ENCODE measurements at places on chromosomes 13 and 19.

- DNase-seq = no peak
Observed at GRCh38 chr19:41994521-41994971, 516 bp upstream of the ATP1A3 start.

GRCh38 chr19:4968462-4969291, at the start of gene KDM4B:
TSS of gene KDM4B (plus strand) at chr19:4969113. CDS start at chr19:5032891, 63,778 bp downstream.
- DNase-seq = peak; percentile 100

DNA sequence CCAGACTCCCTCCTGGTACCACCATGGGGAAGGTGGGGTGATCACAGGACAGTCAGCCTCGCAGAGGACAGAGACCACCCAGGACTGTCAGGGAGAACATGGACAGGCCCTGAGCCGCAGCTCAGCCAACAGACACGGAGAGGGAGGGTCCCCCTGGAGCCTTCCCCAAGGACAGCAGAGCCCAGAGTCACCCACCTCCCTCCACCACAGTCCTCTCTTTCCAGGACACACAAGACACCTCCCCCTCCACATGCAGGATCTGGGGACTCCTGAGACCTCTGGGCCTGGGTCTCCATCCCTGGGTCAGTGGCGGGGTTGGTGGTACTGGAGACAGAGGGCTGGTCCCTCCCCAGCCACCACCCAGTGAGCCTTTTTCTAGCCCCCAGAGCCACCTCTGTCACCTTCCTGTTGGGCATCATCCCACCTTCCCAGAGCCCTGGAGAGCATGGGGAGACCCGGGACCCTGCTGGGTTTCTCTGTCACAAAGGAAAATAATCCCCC, 505 bp upstream of the CEACAM5 start:
- DNase-seq = no peak

- no peak for DNase-seq
Observed at GRCh38 chr13:23766283-23766682, 122.9 kb downstream of the MIPEP start.

DNA sequence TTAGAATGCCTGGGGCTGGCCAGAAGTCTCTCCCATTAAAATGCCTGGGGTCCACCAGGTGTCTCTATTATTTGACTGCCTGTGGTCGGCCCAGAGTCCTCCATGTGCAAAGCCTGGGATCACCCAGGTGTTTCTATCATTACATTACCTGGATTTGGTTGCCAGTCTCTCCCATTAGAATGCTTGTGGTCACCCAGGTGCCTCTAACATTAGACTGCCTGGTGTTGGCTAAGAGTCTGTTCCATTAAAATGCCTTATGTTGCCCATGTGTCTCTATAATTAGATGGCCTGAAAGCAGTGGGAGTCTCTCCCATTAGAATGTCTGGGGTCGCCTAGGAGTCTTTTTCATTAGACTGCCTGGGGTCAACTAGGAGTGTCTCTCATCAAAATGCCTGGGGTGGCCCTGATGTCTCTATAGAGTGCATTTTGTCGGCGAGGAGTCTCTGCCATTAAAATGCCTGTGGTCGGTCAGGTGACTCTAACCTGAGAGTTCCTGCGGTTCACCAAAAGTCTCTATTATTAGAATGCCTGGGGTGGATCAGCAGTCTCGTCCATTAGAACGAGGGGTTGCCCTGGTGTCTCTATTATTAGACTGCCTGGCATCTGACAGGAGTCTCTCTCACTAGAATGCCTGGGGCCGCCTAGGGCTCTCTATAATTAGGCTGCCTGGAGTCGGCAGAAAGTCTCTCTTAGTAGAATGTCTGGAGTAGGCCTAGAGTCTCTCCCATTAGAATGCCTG, 1540.5 kb downstream of the UQCRFS1 start:
- DNase-seq = no peak

DNA sequence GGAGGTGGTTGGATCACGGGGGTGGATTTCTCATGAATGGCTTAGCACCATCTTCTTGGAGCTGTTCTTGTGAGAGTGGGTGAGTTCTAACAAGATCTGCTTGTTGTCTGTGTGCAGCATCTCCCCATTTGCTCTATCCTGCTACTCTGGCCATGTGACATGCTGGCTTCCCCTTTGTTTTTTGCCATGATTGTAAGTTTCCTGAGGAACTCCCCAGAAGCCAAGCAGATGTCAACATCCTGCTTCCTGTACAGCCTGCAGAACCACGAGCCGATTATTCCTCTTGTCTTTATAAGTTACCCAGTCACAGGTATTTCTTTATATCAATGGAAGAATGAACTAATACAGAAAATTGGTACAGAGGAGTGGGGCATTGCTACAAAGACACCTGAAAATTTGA, 2.3 kb upstream of the SIGLEC12 start:
- no peak for DNase-seq

DNA sequence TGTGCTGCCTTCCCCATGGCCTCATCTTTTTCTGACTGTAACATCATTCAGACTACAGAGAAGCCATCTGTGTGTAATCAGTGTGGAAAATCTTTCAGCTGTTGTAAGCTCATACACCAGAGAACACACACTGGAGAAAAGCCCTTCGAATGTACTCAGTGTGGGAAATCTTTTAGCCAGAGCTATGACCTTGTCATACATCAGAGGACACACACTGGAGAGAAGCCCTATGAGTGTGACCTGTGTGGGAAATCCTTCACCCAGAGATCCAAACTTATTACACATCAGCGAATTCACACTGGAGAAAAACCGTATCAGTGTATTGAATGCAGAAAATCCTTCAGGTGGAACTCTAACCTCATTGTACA, 17.2 kb upstream of the ZNF8 start:
- no peak for DNase-seq

DNA sequence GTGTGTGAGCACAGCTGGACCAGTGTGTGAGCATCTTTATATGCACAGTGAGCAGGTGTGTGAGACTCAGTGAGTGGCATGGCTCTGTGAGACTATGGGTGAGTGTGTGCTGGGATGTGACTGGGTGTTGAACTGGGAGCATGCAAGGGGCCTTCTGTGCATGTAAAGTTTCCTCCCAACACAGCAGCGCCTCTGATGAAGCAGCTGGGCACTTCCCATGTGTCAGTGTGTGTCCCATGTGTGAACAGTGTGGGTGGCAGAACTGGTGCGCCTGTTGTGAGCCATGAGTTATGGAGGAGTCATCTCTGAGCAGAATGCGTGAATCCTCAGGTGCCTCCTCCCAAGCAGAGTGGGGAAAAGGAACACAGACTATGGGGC, 24.1 kb downstream of the LGALS16 start:
- DNase-seq = no peak

DNA sequence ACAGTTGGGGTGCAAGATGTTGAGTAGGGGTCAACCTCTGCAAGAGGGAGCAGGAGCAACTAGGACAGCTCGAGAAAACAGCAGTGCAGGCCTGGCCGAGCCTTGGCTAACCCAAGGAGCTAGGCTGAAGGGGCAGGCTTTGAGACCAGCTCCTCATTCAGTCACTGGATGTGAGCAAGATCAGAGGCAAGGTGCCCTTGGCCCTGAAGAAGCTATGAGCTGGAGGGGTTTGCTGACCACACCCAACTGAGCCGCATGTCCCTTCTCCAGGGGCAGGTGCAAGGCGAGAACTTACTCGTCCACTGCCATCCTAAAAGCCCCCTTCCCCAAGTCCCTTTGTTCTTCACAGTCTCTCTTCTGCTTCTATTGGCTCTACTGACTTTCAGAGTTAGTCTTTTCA, 126.1 kb upstream of the UBL3 start:
- DNase-seq = no peak

GRCh38 chr13:87130423-87130822, 540.7 kb upstream of the SLITRK5 start:
- no peak for DNase-seq

DNA sequence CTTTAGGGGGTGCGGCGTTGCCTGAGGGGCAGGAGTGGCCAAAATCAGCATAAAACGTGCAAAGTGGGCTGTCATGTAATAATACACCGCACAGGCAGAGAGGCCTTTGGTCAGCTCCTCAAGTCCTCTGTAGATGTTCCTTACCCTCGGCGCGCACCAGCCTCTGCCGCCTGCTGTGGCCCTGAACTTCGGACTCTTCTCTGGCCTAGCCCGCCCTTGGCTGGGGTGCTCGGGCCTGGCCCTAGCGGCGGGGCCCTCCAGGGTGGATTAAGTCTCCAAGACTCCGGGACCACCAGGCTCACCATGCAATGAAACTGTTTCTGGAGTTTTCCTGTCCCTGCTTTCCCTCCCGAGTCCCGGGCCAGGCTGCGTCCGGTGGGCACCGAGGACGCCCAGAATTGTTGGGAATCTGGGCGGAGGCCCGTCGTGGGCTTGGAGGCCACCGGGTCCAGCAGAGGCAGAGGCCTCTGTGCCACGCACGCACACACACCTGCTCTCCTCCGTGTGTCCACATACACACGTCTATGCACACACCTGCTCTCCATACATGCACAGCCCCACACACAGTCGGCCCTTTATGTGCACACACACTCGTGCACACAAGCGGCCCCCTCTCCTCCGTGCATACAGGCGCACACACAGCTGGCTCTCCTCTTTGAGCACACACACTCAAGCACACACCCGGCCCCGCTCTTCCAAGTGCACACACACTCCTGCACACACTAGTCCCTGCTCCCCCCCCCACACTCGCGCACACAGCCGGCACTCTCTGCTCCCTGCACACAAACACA, 1.5 kb upstream of the TFDP1 start:
- no peak for DNase-seq

DNA sequence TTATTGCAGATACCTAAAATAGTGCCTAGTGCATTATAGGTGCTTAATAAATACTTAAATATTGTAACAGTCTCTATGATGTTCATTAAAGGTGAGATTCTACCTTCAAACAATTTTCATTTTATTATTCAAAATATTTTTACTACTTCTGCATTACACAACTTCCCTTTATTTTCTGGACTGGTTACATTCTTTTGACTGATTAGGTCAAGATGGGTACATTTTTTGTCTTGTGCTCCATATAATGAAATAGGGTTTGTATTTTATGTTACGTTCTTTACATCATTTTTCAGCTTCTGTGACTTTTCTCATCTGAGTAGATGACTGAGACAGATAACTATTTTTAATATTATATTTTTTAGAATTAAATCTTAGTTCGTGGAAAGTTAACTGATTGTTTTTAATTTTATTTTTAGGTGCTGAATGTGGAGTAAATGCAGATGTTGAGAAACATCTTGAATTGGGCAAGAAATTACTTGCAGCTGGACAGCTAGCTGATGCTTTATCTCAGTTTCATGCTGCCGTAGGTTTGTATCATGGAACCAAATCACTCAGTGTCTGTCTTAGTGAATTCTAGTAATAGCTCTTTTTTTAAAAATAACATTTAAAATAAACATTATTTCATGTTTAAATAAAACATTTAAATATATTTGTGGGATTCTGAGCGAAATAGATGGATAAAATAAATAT, 32.0 kb downstream of the DNAJC3 start:
- no peak for DNase-seq

- no peak for DNase-seq
Observed at GRCh38 chr19:4183967-4184717, 1.7 kb downstream of the ANKRD24 start.

DNA sequence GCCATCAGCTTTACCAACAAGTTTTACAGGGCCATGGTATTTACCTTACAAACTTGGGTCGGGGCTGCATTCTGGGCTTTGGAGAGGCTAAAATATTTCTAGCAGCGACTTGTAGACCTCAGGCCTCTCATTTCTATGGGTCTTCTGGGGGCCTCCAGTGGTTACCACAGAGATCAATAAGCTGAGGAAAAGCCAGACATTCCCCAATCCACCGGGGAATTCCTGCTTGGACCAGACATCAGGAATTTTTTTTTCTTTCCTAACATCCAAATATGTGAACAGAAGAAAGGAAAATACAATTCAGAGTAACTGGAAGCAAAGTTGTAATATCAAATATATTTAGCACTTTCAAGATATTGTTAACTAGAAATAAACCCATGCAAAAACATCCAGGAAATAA, 1.5 kb downstream of the DZIP1 start:
- DNase-seq = no peak

- no peak for DNase-seq
Observed at GRCh38 chr19:48656840-48657474, 11.0 kb upstream of the CA11 start.

- DNase-seq = no peak
Observed at GRCh38 chr13:56864451-56864850, 276.3 kb upstream of the PRR20A start.

- no peak for DNase-seq
Observed at GRCh38 chr19:42281827-42282762, 13.0 kb downstream of the CIC start.

DNA sequence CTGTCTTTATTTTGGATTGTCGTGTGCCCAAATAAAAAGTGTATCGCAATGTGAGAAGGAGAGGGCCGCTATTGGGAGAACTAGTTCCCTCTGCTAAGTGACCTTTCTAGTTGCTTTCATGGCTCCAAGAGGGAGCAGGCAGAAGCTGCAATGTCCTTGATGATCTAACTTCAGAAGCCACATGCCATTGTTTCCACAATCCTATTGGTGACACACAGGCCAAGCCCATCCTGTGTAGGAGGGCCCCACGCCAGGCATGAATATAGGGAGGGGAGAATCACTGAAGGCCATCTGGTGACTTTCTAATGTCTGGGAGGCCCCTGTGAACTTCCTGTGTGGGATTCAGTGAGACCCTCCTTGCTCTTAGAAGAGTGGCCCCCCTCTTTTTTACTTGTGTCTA, 47.8 kb upstream of the KPNA3 start:
- no peak for DNase-seq

DNA sequence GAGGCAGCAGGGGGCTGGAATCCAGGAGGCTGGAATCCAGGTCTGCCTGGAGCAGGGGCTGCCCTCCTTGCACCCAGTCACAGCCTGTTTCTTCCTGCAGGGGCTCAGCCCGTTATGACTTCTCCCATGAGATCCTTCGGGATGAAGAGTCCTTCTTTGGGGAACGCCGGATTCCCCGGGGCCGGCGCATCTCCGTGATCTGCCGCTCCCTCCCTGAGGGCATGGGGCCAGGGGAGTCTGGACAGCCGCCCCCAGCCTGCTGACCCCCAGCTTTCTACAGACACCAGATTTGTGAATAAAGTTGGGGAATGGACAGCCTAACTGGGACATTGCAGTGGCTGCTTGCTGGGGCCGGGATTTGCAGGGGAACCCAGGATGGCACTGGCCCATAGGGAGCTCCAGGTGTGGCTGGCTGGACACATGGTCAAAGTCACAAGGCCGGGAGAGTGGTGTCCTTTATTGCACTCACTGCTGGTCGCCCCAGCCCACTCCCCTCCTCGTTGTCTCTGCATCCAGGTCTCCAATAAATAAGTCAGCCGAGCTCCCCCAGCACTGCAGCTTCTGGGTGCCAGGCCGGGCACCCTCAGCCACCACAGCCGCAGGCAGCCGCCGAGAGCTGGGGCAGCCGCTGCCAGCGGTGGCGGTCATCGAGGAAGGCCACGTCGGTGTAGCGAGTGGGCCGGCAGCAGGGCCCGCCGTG, 872 bp downstream of the PSPN start:
- DNase-seq = no peak

DNA sequence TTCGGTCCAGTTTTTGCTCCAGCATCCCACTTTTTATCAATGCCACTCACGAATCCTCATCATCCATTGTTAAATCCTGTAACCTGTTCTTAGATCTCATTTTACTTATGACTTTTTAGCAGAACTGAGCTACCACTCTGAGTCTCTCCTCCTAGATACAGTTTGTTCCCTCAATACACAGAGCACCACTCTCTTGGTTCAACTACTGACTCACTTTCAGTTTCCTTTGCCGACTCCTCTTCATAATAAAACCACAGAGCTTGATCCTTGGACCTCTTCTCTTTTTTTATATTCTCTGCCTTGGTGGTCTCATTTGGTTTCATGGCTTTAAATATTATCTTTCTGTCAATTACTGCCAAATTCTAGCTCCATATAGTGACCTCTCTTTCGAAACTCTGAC, 150.3 kb downstream of the SLITRK5 start:
- DNase-seq = no peak

All from CD4-positive, alpha-beta T cell treated with Interleukin-4 for 1 hour (primary cell).